ENCODE measurements at places on chromosomes 7 and 10. TPM values are rescaled to one million over a fixed set of nuclear protein-coding genes. Genes with fewer than 3 reads are reported as not detected.

GRCh38 chr10:118383063-118383689 is 41.1 kb upstream of the FAM204A start:
- no peak for DNase-seq

- no peak for DNase-seq
These were observed 239.2 kb upstream of the PRKCQ start for GRCh38 chr10:6819301-6819700.

GRCh38 chr7:83005410-83005809 is 157.3 kb downstream of the PCLO start:
- peak; percentile 7 for DNase-seq

- peak; percentile 42 for DNase-seq
These were observed 11.5 kb downstream of the STEAP1 start for GRCh38 chr7:90165724-90166123.

DNA sequence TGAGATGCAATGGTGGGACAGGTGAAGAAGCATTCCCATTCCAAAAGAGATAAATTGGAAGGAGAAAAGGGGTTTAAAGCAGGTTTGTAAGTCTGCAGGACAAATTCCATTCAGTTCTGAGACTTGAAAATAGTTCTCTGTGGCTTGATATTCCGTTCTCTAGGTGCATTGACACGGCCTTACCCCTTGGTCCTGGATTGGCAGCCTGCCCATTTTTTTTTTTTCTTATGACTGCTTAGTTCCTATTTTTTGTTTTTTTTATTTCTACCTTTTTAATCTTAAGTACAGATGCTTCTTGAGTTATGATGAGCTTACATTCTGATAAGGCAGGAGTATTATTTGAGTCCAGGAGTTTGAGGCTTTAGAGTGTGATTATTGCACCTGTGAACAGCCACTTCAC is 70.6 kb downstream of the MLLT10 start:
- no peak for DNase-seq

- DNase-seq = no peak
These were observed 149.9 kb downstream of the SFMBT2 start for GRCh38 chr10:7260912-7261311.

DNA sequence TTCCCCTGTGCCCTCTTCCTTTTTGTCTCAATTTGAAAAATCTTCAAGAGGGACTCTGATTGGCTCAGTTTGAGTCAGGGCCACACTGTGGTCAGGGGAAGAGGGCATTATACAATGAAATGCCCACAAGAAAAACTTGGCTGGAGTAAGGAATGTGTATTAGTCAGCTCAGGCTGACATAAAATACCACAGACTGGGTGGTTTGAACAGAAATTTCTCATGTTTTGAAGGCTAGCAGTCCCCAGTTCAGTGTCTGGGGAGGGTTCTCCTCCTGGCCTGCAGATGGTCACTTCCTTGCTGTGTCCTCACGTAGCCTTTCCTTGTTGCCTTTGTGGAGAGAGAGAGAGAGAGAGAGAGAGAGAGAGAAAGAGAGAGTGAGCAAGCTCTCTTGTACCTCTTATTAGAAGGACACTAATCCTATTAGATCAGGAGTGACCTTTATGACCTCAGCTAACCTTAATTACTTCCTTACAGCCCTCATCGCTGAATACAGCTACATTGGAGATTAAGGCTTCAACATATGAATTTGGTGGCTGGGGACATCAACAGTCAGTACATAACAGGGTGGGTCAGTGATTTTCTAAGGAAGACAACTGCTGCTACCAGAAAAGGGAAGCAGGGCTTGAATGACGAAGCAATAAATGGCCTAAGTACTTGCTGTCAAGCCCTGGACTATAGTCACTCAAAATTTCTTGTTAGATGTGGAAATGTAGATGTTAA is 25.8 kb upstream of the FAM13C start:
- DNase-seq = no peak

GRCh38 chr7:104767826-104768536 is 246.0 kb upstream of the KMT2E start:
- DNase-seq = no peak

DNA sequence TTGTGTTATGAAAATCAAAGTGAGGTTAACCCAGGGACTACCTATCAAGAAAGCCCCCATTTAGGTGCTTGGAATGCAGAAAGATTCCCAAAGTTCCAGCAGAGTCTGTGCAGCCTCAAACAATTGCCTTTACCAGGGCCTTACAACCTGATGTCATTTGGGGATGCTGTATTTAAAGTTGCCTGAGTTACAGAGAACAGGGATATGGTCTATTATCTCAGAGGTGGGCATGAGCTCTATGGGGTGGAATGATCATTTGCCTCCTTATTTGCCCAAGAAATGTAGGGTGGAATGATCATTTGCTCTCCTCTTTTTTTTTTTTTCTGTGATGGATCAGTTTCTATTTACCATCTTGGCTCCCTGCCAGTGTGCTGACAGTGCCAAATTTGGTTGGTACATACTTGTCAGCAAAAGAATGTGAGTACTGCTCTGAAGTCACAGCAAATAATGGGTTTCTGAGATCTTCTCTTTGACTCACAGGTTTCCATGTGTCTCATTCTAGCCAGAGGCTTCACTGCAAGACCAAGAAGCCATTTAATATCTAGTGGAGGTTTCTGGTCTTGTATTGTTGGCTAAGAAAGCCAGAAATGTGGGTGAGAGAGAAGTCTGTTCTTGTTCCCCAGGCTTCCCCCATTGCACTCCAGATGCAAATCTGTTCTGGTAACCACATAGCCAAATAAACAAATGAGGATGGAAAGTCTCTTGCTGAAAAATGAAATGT is 45.5 kb upstream of the ZNRF2 start:
- peak; percentile 43 for DNase-seq

- DNase-seq = no peak
These were observed 4.9 kb downstream of the GCK start for GRCh38 chr7:44184206-44184872.

GRCh38 chr7:151431768-151432311 is 8.1 kb downstream of the CRYGN start:
- DNase-seq = no peak

OR2A42 gene
- not detected for polyA plus RNA-seq

CALHM3 gene
- polyA plus RNA-seq = not detected

MEOX2 gene
- polyA plus RNA-seq = not detected

GIMAP1 gene
- 4.3 TPM for polyA plus RNA-seq

MSS51 gene
- 0.91 TPM for polyA plus RNA-seq

PLXDC2 gene
- polyA plus RNA-seq = 0.89 TPM

PTPN20 gene
- 0.75 TPM for polyA plus RNA-seq

RPP38 gene
- polyA plus RNA-seq = 28.9 TPM
